ENCODE measurements at places on chromosomes 7 and 10.

DNA sequence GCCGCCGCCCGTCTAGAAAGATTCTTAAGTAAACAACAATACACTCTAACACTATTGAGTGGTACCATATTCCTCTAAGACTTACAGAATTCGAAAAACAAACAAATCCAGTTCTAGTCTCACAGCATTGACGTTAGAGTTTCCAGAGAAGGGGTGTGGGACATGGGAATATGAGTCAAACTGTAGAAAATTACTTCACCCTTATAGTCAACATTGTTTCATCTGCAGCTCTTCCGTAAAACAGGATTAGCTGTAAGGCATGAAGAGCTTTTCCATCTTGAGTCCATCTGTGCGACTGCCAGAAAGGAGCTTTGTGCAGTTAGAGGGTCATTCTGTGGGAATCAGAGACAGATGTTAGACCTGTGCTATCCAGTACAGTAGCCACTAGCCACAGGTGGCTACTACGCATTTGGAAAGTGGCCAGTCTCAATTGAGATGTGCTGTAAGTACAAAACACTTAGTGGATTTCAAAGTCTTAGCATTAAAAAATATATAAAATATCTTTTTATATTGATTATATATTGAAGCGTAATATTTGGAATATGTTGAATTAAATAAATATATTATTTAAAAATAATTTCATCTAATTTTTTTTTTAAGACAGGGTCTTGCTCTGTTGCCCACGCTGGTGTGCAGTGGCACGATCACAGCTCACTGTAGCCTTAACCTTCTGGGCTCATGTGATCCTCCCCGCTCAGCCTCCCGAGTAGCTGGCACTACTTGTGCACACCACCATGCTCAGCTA, 79.8 kb upstream of the MPP7 start:
- no peak for DNase-seq

GRCh38 chr10:131882151-131882550, 18.7 kb upstream of the PPP2R2D start:
- no peak for DNase-seq

DNA sequence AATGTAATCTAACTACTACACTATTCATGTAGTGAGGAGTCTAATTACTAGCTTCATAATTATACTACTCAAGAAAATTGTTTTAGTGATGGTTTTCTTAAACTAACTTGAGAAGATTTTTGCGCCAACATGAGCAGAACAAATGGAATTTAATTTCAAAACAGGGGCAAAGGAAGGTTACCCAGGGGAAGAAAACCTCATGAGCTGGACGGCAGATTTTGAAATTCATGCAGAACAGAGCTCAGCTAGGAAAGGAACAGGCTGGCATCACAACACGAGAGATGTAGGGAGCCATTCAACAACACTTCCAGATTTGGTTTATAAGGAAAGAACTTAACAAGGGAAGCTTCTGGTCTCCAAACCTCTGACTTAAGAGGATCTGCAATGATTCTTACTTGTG, 235.3 kb upstream of the PRKCQ start:
- no peak for DNase-seq

- no peak for DNase-seq
Observed at GRCh38 chr10:98134117-98134430, 383 bp upstream of the R3HCC1L start.

- DNase-seq = no peak
Observed at GRCh38 chr10:78371136-78371535, 337.5 kb downstream of the RPS24 start.

- no peak for DNase-seq
Observed at GRCh38 chr10:48602401-48603135, 2.3 kb downstream of the ARHGAP22 start.
